A172 (cell line): ENCODE measurements at places on chromosomes 1 and 21. TPM values are rescaled to one million over a fixed set of nuclear protein-coding genes. Genes with fewer than 3 reads are reported as not detected.

DNA sequence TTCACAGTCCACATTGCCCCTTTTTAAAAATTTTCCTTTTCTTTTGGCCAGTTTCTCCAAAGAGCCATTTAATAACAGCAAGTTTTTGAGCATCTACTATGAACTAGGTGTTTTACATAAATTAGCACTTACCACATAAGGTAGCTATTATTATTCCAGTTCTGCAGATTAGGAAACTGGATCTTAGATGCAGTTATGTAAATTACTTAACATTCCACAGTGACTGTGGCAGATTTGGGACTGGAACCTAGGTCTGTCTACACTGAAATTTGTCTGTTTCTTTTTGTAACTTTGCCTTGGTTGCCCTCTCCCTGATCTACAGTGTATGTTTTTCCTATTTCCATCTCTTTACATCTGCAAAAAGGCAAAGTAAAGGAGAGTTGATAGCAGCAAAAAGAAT lies 164.8 kb upstream of the ATP1B1 start:
- no peak for DNase-seq

ERICH3 gene
- 0.07 TPM in 1 of 2 replicates, not detected in the other for total RNA-seq

CD84 gene
- total RNA-seq, result not detected in 2 replicates

DNA sequence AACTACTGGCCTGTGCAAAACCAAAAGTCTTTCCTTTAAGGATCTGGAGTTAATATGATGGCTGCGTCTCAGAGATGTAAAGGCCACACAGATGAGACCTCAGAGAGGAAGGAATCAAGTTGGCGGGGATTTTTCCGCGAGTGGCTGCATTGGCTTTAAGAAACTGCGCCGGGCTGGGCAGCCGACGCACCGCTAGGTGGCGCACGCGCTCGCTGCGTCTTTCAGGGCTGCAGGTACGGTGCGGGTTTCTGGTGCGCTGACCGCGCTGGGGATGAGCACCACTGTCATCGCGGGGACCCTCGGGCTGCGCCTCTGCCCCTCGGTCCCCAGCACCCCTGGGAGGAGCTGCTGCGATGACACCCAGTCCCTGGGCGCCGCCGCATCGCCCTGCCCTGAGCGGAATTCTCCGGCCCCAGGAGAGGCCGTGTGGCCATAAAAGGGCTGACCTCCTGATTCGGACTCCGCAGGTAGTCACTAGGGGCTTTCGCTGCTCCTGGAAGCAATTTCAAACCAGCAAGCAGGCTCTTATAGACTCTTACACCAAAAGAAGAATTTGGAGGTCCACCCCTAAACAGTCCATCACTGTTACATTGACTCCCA lies 241.0 kb downstream of the KCNJ6 start:
- peak; percentile 42 for DNase-seq

DNA sequence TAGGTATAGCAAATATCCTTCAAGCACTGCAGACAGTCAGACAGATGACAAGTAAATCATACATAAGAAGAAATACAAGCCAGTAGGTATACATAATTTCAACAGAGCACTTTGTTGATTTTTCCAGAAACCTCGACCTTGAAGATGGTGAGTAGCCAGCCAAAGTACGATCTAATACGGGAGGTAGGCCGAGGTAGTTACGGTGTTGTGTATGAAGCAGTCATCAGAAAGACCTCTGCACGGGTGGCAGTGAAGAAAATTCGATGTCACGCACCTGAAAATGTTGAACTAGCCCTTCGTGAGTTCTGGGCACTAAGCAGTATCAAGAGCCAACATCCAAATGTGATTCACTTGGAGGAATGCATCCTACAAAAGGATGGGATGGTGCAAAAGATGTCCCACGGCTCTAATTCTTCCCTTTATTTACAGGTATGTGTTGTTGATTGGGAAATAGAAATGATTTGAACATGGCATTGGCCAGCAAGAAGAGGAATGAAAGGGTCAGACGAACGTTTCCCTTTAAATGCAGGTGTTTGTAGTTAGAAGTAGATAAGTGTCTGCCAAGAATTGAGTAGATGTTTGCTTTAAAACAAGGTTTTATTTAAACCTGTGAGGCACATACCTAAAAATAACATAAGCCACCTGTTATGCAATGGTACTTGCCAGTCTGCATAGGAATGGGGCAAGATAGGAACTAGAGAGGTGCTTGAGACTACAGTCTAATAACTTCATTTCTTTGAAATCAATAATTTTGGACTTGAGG lies 2.7 kb downstream of the PDIK1L start:
- no peak for DNase-seq

DNA sequence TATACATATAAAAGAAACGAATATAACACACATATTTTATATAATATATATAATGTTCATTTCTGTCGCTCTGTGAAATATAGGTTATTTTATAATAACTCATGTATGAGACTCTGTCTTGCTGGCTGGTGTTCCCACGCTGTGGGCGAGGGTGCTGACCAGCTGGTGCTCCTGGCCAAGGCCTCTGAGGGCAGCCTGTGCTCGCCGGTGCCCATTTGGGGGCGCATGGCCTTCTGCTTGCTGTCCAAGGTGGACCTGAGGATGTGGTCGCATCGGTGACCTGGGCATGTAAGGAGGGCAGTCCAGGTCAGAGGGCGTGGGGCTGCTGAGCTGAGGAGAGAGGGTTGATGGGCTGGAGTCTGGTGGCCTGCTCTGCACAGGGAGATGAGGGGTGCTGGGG lies 1.1 kb upstream of the PCP4 start:
- DNase-seq, result no peak

FCGR2B gene
- not detected in 2 replicates for total RNA-seq

- DNase-seq, result no peak
These were observed 216.1 kb downstream of the RPS6KC1 start for GRCh38 chr1:213266983-213267772.

- no peak for DNase-seq
These were observed 32.4 kb downstream of the IER5 start for GRCh38 chr1:181120924-181121323.

SSX2IP gene
- 19.2 and 26.7 TPM in 2 replicates for total RNA-seq

- DNase-seq, result no peak
These were observed 36.1 kb downstream of the BEND5 start for GRCh38 chr1:48740621-48741020.

GRCh38 chr21:33810766-33811165 lies 104.8 kb downstream of the ATP5PO start:
- DNase-seq, result no peak

- no peak for DNase-seq
These were observed 156.5 kb downstream of the PDE4B start for GRCh38 chr1:65949230-65949626.
